Activated CD4-positive, CD25-positive, alpha-beta regulatory T cell (primary cell): ENCODE measurements at places on chromosomes 12 and 14.

DNA sequence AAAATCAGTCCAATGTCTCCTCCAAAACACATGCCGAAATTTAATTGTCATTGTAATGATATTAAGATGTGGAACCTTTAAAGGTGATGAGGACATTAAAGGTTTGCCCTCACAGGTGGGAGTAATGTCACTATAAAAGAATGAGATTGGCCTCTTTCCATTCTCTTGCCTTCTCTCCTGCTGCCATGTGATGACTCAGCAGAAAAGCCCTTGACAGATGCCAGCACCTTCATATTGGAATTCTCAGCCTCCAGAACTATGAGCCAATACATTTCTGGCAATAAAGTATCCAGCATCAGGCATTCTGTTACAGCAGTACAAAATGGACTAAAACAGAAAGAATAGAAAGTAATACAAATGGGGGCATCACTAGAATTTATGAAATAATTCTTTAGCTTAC lies 609.7 kb downstream of the SLC16A7 start:
- no peak for DNase-seq

- DNase-seq = peak; percentile 27
Observed at GRCh38 chr14:50321009-50321660, 9.0 kb downstream of the DMAC2L start.

GRCh38 chr12:45402288-45402687 lies 186.4 kb downstream of the ANO6 start:
- no peak for DNase-seq

- no peak for DNase-seq
Observed at GRCh38 chr12:123151457-123152454, 866 bp upstream of the PITPNM2 start.

- DNase-seq = no peak
Observed at GRCh38 chr12:85557850-85558249, 277.8 kb downstream of the ALX1 start.

GRCh38 chr12:92437452-92437851 lies 265.3 kb upstream of the PLEKHG7 start:
- no peak for DNase-seq

DNA sequence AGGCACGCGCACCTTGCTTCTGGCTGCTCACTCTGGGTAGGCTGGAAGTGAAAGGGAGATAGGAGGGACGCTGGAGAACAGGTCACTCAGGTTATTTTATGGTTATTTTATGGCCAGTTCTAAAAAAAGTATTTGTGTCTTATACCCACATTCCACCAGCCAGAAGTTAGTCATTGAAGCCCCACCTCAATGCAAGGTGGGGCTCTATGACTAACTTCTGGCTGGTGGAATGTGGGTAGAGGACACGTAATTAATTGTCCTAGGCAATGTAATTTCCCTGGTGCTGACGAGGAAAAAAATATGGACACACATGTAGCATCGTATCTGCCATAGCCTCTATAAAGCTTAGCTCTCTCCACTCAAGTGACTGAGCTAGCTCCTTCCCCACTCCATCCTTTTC lies 104.9 kb downstream of the PDZRN4 start:
- DNase-seq = no peak

DNA sequence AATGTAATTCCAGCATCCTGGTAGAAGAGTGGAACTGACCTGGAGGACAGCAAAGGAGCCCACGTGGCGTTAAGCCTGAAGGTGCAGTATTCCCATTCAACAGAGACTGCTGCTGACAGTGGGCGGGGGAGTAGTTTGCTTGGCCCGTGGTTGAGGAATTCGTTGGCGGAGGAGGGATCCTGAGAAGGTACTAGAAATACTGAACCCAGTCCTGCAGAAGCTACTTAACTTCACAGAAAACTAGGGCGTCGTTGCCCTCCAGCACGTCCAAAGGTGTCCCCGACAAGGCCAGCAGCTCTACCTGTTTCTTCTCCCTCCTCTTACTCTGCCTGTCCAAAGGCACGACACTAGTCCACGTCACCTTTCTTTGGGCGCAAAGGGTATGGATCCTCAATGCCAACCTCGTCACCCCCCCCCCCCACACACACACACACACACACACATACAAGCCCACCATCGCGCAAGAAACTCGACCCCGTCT lies 303 bp downstream of the PUS7L start:
- DNase-seq = no peak
